Activated naive CD8-positive, alpha-beta T cell treated with anti-CD3 and anti-CD28 coated beads for 36 hours (primary cell): ENCODE measurements at places on chromosomes 12 and 14. TPM values are rescaled to one million over a fixed set of nuclear protein-coding genes. Genes with fewer than 3 reads are reported as not detected.

DNA sequence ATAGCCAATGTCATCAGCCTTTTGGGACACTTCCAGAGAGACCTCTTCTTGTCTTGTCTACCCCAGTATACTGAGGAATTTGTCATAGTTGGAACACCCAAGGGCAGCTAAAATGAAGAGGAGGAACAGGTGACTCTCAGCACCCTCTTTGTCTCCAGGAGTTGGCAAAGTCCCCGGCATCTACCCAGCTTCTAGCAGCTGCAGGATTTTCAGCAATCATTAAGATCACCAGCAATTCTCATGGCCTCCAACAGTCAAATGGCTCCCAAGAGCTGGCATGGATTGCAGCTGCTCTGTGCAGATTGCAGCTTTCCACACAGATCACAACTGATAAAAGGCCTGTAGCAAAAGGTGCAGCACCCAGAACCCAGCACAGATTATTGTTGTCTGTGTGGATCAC lies 32.9 kb downstream of the RERGL start:
- DNase-seq = no peak

DNA sequence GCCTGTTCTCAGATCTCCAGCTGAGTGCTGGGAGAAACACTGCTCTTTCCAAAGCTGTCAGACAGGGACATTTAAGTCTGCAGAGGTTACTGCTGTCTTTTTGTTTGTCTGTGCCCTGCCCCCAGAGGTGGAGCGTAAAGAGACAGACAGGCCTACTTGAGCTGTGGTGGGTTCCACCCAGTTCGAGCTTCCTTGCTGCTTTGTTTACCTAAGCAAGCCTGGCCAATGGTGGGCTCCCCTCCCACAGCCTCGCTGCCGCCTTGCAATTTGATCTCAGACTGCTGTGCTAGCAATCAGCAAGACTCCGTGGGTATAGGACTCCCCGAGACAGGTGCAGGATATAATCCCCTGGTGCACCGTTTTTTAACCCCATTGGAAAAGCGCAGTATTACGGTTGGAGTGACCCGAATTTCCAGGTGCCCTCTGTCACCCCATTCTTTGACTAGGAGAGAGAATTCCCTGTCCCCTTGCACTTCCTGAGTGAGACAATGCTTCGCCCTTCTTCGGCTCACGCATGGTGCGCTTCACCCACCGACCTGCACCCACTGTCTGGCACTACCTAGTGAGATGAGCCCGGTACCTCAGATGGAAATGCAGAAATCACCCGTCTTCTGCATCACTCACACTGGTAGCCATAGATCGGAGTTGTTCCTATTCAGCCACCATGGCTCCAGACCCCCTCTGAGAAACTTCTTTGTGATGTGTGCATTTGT lies 650.3 kb upstream of the ALG10B start:
- no peak for DNase-seq

DNA sequence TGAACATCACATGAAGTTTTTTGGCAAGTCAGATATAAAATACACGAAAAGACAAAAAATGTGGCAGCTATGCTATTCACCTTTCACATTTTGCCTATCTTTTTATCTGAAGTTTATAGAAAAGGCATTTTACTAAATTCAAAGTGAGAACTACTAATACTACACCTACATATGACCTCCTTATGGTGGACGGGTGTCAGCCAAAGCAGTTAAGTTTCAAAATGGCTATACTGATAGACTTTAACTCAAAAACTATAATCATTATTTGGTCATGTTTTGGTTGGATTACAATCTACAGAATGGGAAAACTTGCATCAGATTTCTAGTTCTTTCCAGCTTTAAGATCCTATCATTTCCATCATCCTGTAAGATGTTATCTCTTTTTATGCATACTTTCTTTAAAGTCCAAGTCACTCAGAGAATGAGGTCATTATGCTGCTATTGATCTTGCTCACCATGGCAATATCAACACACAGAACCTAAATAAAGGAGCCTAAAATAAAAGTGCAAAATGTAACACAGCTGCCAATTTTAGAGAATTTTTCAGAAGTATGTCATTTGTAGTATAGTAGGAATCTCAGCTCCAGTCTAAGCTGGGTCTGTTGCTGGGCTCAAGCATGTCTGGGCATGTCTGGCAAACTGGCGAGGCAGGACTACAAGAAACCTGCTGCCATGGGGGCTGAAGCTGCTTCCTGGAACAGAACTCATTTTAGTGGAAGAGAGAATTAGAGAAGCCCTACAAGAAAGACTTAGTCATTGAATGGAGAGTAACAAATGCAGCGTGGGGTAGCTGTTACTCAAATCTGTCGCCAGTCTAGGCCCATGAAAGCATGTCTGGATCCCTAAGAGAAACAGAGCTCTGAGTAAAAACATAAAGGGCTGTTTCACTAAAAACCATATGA lies 7.6 kb upstream of the AEBP2 start:
- peak; percentile 60 for DNase-seq

GRCh38 chr14:85442996-85443395 lies 86.9 kb upstream of the FLRT2 start:
- DNase-seq = no peak

- no peak for DNase-seq
Observed at GRCh38 chr12:5792343-5792742, 152.7 kb downstream of the ANO2 start.

DNA sequence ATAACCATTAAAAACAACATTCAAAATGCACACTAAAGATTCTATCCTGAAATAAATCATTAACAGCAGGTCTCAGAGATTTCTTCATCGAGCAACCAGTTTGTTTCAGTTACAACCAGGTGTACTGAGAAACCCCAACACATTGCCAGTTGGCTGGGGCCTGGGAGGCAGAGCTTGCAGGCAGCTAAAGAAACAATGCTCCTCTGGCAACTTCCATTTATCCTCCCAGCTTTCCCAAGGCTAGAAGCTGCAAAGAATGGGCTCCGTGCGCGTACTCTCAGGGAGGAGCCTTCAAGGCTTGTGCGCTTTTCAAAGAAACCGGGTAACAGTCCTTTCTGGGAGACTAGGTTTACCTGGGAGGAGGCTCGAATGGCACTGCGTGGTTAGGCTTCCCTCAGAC lies 181.6 kb downstream of the MSRB3 start:
- DNase-seq = no peak

- no peak for DNase-seq
Observed at GRCh38 chr14:72633551-72633950, 260.4 kb downstream of the DPF3 start.

DNA sequence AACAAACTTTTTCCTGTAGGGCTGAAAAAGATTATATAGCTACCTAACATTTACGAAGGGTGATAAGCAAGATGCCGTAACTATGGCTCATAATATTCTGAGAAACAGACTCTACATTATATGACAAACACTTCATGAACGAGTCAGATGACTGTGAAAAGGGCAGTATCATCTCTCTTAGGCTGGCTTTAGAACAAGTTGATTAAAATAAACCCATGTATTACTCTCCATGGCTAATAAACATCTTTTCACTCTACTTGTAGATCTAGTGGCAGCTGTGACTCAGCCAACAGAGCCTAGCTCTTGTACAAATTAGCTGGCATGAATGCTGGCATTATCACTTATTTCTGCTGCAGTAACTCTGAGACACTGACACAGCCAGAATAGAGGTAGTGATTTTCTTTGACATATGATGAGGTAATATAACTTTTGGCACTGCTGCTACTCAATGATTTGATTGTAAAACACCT lies 47.1 kb downstream of the SLC2A13 start:
- DNase-seq = no peak

DNA sequence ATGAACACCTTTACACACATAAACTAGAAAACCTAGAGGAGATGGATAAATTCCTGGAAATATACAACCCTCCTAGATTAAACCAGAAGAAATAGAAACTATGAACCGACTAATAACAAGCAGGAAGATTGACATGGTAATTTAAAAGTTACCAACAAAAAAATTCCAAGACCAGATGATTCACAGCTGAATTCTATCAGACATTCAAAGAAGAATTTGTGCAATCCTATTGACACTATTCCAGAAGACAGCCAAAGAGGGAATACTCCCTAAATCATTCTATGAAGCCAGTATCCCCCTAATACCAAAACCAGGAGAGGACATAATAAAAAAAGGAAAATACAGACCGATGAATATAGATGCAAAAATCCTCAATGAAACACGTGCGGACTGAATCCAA lies 102.6 kb upstream of the KRR1 start:
- DNase-seq = no peak

GRCh38 chr14:54650331-54650958 lies 83.5 kb downstream of the SAMD4A start:
- no peak for DNase-seq

GRCh38 chr12:123243671-123244262 lies 10.5 kb downstream of the MTRFR start:
- no peak for DNase-seq

DNA sequence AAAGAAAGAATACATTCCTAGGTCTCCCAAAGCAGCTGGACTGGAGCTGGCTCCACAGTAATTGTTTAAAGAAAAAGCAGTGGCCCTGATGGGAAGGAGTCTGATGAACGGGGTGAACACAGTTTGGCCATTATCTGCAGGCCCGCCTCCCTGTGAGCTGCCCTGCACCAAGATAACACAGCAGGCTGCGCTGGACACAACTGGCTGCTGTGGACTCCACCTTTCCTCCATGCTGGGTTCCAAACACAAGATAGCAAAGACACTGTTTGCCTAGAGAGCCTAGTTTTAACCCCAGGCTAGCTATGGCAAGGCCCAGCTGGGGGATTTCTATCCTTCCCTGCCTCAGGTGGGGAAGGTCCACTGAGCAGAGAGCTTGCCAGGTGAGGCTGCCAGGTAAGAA lies 34.6 kb downstream of the ZFP36L1 start:
- DNase-seq = no peak

GRCh38 chr12:77248036-77248435 lies 182.7 kb upstream of the E2F7 start:
- DNase-seq = no peak

GRCh38 chr12:68264158-68264855 lies 10.9 kb upstream of the IL22 start:
- DNase-seq = no peak

- DNase-seq = no peak
Observed at GRCh38 chr14:102200690-102201352, 61.1 kb downstream of the WDR20 start.

DNA sequence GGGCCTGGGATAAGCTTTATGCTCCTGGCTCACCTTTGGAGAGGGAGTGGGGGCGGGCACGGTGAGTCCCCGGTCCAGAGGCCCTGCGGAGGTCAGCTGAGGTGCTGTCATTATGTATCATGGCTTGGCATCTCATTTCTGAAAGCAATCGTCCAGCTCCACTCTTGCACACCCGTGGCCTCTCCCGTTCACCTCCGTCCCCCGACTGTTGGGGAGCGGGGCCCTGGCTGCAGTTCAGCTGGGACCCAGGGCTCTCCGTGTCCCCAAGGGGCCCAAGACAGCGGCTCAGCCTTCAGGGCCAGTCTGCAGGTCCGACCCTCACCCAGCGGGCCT lies 10.6 kb downstream of the BMP4 start:
- DNase-seq = no peak

DNA sequence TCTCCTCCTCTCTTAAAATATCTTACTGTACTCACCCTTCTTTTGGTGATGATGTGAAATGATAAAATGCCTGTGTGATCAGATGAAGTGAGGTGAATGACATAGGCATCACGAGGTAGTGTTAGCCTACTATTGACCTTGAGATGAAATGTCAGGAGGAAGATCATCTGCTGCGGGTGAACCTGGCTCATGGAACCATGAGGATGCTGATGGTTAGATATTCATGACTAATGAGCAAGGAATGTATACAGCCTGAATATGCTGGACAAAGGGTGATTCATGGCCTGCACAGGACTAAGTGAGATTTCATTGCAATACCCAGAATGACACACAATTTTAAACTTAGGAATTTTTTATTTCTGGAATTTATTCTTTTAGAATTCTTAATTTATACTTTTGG lies 89.6 kb downstream of the DAAM1 start:
- no peak for DNase-seq

- peak; percentile 29 for DNase-seq
Observed at GRCh38 chr12:15590180-15590826, 198.9 kb downstream of the EPS8 start.

DNA sequence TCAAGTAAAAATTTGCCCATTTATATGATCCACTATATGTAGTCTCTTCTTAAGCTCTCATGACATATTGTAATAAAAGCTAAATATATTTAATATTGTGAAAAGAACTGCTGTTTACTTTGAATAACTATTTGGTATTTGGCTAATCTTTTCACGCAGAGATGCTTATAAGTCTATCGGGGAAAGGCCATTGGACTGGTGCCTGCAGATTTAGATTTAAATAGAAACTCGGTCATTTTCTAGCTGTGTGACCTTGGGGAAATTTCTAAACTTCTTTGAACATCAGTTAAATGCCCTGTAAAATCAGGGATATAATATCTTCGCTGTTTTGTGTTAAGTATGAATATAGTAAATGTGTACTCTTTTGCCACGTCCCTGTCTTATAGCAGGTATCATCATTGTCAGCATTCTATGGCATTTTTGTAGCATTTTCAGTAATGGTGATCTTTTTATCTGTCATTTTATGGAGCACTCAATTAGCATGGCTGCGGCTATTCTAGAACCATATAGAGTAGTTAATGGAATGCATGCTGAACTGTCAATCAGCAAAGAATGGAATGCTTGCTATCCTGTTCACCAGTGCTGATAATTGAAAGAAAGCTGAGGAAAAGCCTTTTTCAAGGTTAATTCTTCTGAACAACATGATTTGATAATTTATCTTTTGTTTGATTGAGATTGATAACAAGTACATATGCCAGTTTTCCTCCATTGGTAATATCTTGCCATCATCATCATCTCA lies 181.2 kb downstream of the TMTC2 start:
- DNase-seq = no peak

- DNase-seq = no peak
Observed at GRCh38 chr12:103868215-103868614, 27.2 kb upstream of the NT5DC3 start.

GRCh38 chr14:71183876-71184689 lies 276.8 kb downstream of the PCNX1 start:
- DNase-seq = no peak

BIN2 gene
- 32.0 TPM for total RNA-seq

ABCD4 gene
- total RNA-seq = 36.9 TPM

KITLG gene
- not detected for total RNA-seq

EXOC3L4 gene
- not detected for total RNA-seq

ACOT6 gene
- total RNA-seq = not detected
